CD4-positive, alpha-beta memory T cell (primary cell): ENCODE measurements at places on chromosomes 6 and 20.

GRCh38 chr20:57387945-57388371 lies 3.2 kb upstream of the RBM38 start:
- no peak for DNase-seq

DNA sequence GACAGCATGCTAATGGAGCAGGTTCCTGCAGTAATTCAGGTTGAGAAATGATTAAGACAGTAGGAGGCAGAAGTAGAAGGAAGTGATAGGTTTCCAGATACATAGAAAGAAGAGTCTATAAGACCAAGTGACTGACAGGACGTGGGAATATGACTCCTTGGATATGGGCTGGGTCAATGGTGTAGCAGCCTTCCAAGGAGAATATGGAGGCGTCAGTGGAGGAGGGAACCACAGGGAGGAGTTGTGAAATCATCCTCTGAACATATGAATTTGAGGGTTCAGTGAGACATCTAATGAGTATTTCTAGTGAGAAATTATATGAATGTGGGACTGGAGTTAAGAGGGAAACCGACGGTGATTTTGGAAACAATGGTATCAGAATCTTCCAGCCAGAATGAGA lies 43.3 kb downstream of the NUDT3 start:
- no peak for DNase-seq

DNA sequence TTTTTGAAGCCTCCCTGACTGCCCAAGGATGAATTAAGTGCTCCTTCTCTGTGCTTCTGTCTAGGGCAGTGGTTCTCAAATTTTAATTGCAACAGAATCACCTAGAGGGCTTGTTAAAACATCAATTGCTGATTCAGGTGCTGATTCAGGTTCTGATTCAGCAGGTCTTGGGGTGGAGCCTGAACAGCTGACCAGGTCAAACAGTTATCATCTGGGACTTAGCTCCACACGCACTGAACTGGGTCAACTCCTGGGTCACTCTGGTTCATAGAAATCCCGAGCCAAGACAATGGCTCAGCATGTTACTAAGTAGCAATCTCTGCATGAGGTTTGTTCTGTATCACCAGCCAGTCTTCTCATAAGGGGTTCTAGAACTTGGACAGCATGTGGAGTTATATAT lies 192.3 kb downstream of the GJA1 start:
- DNase-seq: no peak

GRCh38 chr6:14123386-14124111 lies 6.0 kb downstream of the CD83 start:
- DNase-seq: no peak

DNA sequence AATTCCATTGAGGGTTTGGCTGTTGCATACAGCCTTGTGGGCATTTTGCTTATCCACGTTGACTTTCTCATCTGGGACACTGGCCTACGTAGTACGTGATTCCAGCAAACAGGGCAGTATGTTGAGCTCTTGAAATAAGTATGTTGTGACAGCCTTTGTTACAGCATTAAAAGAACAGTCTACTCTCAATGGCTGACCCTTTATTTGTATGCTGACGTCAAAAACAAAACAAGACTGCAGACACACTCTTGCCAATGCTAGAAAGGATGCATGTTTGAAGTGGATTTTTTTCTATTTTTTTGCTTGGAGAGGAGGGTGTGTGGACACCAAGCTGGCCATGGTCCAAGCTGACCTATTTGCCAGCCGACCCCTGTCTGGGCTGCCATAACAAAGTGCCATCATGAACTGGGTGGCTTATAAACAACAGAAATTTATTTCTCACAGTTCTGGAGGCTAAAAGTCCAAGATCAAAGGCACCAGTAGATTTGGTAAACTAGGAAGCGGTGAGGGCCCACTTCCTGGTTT lies 10.8 kb upstream of the SNHG17 start:
- no peak for DNase-seq

DNA sequence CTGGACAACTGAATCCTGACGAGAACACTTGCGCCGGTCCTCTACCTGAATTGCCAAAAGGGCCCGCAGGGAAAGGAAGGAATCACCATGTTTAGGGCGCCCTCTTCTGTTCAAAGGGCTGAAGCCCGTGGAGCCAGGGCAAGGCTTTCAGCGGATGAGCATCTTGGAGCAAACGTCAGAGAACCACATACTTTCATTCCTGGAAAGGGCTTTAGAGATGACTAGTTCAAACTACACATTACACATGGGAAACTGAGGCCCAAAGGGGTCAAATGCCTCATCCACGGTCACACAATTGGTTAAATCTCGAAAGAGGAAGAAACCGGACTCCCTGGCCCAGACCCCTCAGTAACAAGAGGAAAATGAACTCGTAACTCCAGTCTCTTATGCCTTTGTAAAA lies 11.5 kb upstream of the ZNF133 start:
- peak; percentile 48 for DNase-seq

DNA sequence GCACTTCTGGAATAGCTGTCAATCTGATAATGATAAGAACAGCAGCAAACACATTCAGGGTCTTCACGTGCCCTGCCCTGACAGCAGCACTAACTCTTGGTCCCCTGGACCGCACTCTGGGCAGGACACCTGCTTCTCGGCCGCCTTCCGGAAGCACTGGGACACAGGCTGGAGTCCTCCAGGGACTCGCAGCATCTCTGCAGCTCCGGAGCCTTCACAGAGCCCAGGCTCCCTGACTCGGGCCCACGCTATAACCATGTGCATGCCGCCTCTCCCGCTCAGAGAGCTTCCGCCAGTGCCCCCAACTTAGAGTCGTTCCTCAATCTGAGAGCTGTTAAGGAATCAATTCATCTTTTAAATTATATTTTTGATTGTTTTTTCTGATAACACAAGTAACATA lies 377.3 kb downstream of the TAF4 start:
- DNase-seq: no peak

DNA sequence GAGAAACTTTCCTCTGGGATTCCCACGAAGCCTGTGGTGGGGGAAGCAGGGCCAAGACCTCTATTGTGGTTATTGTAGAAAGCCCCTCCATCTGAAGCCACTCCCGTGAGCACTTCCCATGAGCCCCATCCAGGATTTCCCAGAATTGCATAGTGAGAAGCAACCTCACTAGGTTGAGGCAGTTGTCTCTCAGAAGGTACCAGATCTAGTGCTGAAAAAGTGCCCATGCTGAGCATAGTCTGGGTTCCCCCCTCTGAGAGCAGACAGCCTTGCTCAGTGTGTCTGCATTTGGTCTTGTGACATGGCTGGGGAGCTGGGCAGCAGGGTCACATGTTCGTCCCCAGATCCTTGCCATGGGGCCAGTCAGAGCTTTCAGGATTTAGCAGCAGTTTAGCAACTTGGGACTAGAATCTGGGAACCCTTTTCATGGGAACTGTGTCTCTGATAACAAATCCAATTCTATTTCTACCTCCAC lies 38.6 kb downstream of the SLC9A8 start:
- DNase-seq: no peak

- DNase-seq: no peak
These were observed 18.2 kb downstream of the SCGN start for GRCh38 chr6:25670208-25670607.

DNA sequence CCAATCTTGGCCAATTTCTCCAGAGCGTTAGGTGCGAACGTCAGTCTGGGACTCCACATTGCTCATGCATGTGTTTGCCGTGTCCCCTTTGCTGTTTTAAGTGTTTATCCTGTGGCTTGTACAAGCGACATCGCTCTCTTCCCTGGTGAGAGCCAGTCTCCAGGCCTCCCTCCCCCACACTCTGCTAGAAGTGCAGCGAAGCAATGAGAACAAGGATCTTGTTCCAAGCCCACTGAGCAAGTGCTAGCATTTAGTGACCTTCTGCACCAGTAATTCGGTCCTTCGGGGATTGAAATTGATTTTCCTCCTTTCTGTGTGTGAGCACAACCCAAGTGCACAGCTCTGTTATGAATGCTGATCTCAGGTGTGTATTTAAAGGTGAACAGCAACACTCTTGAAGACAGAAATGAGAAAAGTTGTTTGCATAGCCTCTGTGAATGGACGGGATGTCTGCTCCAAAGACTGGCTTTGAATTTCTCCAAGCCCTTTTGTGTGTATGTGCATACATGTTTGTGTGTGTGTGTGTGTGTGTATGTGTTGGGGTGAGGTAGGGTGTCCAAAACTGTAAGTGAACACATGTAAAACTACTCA lies 29.0 kb downstream of the CD83 start:
- no peak for DNase-seq

DNA sequence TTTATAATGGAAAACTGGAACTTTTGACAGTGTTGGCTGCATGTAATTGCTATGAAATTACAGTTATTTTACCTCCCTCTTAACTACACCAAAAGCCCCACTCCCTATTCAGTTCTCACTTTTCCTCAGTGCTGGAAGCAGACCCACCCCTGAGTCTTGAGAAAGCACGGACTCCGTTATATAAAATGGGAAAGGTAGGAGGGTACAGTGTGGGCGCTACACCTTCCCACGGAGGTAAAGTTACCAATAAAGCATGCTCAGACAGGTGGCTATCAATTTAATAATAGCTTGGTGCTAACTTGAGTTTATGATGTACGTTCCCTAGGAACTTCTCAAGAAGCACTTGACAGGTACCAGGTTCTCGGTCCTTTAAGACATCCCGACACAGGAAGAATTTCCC lies 59.0 kb downstream of the CLIC5 start:
- DNase-seq: no peak

DNA sequence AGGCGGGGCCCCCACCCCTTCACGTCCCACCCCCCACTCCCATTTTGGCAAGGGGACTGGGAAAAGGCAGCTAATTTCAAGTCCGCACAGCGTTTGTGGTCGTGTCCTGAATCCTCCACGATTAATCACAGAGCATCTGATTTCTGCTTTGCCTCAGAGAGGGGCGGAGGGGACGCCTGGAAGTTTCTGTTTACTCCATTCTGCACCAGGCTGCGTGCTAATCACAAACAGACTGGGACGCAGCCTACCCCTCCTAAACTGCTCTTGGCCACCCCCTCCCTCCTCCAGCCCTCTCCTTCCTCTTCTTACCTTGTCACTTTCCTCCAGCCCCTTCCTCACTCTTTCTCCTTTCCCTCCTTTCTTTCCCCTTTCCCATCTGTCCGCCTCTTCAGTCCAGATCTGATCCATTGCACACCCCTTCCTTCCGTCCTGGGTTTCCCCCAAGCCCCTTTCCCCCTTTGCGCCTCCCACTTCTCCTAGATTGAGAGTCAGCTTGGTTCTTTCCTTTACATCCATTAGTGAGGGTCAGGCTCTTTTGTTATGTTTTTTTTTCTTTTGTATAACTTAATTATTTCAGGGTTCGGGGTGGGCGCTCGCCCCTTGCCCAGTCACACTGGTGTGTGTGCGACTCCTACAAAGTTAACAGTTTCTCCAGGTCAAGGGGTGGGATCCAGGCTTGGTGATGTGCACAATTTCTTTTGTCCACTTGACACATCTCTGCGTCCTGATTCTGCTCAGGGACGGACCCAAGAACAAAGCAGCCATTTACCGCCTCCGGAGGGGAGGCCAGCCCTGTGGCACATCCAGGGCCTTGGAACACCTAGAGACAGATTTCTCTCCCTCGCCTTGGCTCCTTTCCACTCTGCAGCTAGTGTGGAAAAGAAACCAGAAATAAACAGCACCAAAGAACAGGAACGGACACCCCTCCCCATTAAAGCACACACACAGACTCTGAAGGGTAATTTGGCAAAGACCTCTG lies 520 bp upstream of the RIPOR3 start:
- DNase-seq: no peak

- DNase-seq: no peak
These were observed 16.9 kb downstream of the GFOD1 start for GRCh38 chr6:13470238-13471140.

- no peak for DNase-seq
These were observed 19.0 kb downstream of the TUBB2A start for GRCh38 chr6:3138341-3138740.

- no peak for DNase-seq
These were observed 5.5 kb upstream of the PRELID3B start for GRCh38 chr20:59047938-59048680.

DNA sequence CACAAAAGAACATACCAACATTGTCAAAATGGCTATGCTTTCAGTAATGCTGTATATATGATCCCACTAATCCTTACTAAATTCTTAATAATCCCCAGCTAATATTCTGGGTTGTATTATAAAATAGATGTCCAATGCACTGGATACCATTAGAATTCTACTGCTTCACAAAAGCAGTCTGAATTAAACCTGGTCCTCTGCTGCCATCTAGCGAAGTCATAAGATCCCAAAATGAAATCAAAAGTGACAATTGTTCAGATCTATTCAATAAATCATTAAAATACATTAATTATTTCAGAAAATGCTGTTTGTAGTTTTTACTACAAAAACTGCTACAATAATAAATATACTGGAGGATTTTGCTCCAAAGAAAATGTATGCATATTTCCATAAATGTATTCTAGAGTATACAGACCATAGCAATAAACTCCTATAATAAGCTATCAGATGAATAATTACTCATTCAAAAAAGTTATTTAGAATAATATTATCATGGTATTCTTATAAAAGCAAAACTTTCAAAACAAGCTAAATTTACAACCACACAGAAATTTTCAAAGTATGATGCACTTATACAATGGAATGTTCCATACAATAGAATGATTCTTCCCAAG lies 92.6 kb downstream of the RNGTT start:
- peak; percentile 46 for DNase-seq

- DNase-seq: peak; percentile 99
These were observed 58.5 kb downstream of the PREX1 start for GRCh38 chr20:48769069-48769983.

GRCh38 chr20:37573626-37574198 lies 46.0 kb upstream of the BLCAP start:
- no peak for DNase-seq

DNA sequence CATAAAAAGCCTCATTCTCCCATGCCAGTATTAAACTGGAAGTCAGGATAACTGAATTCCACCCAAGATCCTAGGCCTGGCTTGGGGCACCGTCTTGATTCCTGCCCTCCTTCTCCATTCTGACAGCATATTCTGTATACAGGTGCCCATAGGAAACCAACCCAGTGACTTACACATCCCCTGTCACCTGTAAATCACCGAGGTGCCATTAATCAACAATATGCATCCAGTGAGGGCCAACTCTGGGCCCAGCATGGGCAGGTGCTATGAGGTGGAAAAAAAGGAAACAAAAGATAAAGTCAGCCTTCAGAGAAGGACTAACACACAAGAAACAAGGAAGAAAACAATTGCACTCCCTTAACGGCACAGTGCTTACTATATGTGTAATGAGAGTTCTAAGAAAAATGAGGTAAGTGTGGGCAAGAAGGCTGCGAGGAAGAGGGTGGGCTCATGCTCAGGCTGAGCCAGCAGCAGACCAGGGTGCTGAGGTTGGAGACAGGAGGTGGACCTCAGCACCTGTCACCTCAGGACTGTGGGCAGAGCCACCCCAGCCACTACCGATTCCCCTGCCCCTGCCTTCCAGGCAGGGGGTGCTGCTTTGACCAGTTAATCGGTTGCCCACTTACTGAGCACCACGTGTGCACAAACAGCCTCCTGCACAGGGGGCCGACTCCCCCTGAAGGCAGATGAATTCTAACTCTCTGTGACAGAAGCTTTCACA lies 105.9 kb downstream of the TRERF1 start:
- no peak for DNase-seq
